Nucleus accumbens (tissue), 56 donors: ENCODE measurements at places on chromosomes 7 and 10.

DNA sequence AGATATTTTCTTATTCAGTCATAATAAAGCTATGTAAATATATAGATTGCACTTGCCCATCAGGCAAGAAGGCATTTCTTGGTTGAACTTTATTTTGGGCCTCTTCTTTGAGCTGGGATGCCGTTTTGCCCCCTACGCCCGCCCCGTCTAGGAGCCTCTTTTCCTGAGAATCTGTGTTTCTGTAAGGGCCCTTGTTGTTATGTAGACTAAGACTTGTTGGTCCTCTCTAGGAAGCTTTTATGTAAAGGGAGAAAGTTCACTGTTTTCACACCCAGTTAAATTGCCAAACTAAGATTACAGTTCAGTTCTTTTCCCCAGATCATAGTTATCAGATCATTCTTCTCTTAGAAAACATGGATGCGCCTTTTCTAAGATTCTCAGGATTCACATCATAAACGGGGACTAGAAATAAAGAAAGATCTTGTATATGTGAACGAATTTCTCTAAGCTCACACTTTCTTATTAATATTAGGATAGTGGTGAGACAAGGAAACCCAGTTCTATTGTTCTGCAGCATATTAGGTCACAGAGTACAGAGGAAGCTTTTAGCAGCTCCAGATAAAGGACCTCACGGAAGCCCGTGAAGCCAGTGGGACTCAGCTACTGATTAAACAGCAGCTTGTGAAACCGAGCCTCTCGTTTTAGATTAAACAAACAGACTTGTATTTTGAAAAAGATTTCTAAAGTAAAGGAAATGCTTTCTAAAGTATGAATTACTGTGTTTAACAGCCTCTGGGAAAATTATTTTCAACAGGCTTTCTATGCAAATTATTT lies 3.8 kb downstream of the LMTK2 start:
- DNase-seq, result no peak

- DNase-seq, result no peak
Measured at GRCh38 chr10:68348265-68348741, 15.6 kb upstream of the PBLD start.

- DNase-seq, result no peak
Measured at GRCh38 chr10:62155054-62155680, 113.5 kb downstream of the RTKN2 start.

DNA sequence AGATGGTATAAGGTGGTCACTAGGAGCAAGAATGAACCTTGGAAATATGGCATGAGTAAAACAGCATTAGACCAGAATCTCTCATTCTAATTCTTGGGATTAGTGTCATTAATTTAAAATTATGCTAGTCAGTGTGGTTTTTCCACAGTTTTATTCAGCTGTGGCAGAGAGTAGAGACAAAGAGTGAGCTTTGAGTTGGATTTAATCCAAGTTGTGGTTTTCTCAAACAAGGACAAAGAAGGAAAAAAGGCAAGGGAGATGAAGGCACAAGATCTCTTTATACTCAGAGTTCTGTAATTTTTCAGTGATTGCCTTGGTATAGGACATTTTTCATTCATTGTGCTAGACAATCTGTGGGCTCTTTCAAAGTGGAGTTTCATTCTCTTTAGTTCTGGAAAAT lies 28.2 kb upstream of the AKAP9 start:
- DNase-seq, result no peak

GRCh38 chr10:79427965-79428364 lies 17.5 kb downstream of the ZCCHC24 start:
- no peak for DNase-seq

- DNase-seq, result no peak
Measured at GRCh38 chr7:53446170-53446569, 410.7 kb downstream of the POM121L12 start.

- DNase-seq, result no peak
Measured at GRCh38 chr7:146591976-146592375, 475.4 kb downstream of the CNTNAP2 start.

- DNase-seq, result no peak
Measured at GRCh38 chr10:62512732-62513475, 138.7 kb downstream of the ZNF365 start.

GRCh38 chr10:100978121-100978900 lies 9.0 kb downstream of the MRPL43 start:
- DNase-seq, result no peak

DNA sequence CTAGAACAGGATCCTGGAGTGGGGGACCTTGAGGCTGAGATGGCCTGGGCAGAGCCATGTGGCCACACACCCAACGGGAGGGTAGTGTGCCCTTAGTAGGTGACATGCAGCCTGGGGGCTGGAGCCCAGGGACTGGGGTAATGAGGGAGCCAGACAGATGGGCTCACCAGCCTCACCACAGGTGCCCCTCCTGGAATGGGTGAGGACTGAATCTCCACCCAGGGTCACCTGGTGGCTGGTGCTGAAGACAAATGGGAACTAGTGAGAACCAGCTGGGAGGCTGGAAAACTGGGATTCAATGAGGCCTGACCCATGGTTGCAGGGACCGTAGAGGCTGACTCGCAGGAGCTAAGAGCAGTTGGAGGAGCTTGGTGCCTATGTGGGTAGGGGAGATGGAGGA lies 6.1 kb downstream of the ZP3 start:
- DNase-seq, result no peak

DNA sequence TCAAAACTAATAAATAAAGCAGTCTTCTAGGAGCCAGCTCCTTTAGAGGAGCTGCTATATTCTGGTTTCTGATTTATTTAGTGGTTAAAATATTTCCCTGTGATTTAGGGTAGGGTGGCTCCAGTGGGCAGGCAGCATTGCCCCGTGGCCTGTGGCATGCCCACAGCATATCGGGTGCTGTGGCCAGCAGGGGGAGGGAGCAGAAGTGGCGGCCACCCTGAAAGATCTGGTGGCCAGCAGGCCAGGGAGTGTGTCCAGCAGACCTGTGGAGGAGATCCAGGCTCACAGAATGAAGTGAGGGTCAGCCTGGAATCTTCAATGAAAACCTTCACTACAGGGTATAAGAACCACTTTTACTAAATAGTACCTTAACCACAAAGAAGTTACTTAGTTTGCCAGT lies 189.2 kb downstream of the TAX1BP1 start:
- DNase-seq, result no peak

DNA sequence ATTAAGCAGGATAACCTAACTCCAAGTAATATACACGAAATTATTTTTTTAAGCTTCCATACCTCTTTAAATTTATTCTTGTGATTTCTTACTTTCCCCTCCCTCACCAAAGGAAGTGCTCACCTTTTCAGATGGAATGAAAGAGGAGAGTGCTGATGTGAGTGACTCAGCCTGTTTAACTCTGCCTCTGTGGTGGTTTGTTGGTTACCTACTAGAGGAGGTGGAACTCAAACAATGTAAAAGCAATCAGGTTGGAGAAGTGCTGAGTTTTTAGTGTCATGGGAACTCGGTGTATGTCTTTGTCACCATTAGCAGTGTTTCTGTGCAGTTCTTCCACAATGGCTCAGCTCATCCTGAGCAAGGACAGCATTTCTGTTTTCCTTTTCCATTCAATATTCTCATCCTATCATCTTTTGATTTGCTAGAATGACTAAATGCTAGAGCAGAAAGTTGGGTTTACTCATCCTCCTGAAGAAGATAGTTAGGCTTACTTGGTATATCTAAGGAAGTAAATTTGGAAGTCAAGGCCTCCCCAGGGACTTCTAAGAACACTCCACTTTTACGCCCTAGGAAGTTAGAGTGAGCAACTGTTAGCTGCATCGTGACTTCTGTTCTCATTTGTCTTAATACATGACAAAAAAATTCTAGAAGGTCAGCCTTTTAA lies 6.0 kb downstream of the ADD3 start:
- no peak for DNase-seq

DNA sequence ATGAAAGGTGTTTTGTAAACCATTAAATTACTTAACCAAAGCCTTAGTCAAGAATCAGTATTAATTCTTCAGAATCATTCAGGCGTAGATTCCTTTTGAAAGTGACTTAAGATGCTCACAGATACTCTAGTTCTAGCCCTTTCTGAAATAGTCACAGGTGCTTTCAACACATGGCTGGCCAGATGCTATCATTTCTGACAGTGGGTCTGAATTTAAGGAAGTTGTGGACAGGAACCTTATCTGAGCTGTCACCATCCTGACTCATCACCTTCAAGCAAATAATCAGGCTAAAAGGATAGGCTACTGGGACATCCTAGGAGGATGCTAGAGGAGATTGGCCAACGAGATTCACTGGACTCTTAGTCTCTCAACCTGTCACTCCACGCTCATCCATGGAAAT lies 501.5 kb downstream of the LRMDA start:
- no peak for DNase-seq

DNA sequence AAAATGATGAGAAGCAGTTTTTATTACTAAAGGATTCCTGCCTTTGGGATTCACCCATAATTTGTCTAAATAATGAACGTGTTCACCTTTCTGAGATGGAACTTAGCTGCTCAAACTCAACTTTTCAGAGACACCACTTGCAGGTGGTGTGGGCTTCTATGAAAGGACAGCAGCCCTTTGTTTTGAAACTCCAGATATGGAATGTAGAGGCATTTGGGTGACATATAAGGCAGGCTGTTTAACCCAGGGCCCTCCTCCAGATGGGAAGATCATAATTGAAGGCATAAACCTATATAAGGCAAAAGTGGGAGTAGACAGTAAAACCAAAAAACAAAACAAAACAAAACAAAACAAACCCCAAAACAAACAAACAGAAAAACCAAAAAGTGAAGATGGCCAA lies 11.9 kb upstream of the HUS1 start:
- DNase-seq, result no peak

- DNase-seq, result no peak
Measured at GRCh38 chr10:25557136-25557535, 376.9 kb upstream of the MYO3A start.

- no peak for DNase-seq
Measured at GRCh38 chr7:50584793-50585408, 19.7 kb upstream of the DDC start.

DNA sequence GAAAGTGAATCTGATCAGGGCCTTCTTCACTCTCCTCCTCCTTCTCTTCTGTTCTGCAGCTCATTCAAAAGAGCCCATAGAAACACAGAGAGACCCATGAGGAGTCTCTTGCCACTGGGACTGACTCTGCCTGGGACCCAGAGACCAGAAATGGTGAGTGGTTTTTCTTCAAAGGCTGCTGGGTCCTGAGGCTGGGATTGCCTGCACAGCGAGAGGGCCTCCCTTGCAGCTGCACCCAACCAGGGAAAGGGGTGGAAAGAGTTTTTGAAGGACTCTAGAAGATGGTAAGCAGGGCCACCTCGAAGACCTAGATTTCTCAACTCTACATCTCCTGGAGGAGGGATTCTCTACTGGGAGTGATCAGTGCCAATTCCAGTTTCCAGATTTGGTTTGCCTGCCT lies 15.5 kb upstream of the HOXA13 start:
- no peak for DNase-seq

- no peak for DNase-seq
Measured at GRCh38 chr7:91347290-91347689, 83.1 kb downstream of the FZD1 start.
